IMR-90 (cell line): ENCODE measurements at places on chromosomes 11 and 22.

GRCh38 chr11:34433899-34434298 is 4.8 kb upstream of the CAT start:
- no peak for DNase-seq

DNA sequence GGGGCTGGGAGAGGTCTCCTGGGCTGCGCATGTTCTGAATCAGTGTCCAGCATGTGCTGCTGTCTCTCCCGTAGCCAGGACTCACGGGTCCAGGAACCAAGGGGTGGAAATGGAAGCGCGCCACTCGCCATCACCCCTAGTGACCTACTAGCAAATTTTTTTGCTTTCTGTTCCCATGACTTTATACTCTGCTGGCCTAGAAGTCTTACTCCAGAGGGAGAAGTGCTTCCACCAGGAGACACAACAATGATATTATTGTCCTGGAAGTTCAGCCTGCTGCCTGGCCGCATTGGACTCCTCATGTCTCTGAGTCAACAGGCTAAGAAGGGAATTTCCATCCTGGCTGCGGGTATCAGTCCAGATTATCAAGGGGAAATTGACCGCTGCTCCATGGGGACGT is 729.7 kb downstream of the BRD1 start:
- DNase-seq, result no peak

GRCh38 chr22:48824712-48825651 is 1002.7 kb downstream of the BRD1 start:
- no peak for DNase-seq

GRCh38 chr11:113638376-113638775 is 67.7 kb downstream of the TMPRSS5 start:
- no peak for DNase-seq
